IPS DF 6.9 (cell line): ENCODE measurements at places on chromosomes 11 and 22.

DNA sequence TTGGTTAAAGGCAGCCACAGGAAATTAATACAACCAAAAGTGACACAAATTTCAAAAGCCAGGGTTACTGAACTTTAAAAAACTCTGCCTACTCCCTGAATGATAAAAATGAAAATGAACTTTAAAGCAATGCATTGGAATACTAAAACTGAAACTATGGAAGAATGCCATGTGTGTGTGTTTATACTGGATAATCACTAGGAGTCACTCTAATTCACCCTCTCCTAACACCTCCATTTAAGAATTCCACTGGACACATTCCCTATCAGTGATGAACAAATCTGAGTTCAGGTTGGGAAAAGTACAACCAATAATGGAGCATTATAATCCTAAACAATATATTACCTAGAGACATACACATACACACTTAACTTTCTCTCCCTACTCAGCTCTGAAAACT lies 27.5 kb upstream of the PLAAT3 start:
- DNase-seq, result no peak

DNA sequence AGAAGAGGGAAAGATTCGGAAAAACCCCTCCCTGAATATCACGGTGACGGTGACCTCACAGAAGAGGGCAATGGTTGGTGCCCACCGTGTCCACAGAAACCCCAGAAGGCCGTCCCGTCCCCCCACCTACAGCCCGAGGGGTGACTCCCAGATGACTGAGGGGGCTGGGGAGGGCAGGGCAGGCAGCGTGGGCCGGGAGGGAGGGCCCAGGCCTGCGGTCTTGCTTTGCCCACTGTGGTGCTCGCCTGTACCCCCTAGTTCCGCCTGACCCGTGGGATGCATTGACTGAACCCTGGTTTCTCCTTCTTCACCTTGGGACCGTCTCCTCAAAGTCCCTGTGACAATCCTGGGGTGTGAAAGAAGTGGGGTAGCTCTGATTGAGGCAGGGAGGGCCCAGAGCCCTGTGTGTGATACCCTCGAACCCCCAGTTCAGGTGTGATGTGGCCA lies 526.7 kb downstream of the BRD1 start:
- no peak for DNase-seq

DNA sequence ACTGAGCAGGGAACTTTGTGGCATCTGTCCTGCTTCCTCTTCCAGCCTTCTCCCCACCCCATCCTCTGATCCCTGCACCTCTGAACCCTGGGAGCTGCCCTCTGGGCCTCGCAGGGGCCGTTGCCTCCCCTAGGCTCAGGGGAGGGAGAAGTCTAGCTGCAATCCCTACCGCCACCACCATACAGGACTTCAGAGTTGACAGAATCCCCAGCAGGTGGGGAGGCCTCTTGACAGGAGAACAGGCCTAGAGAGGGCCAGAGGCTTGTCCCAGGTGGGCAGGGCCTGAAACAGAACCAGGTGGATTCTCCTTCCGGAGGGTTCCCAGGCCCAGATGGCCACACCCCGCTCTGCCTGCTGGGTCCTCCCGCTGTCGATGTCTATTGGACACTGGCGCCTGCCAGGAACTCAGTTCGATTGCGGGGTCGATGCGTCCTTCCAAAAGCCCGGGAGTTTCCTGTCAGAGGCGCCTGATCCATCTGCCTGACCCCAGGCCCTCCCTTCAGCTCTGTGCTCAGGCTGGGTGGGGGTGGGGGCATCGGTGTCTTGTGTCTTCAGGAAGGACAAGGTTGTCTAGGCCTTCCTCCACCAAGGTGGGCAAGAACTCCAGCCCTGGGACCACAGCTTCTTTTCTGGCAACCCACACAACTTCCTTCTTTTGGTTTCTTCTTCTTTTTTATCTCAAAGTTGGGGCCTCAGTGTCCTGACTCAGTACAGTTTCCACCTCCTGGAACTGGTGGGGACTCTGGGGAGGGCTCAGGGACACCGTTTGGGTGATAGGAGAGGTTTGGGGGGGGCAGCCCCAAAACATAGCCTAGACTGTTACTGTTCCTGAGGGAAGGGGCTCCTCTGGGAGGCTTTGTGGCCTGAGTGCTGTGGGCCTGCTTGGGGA lies 6.4 kb downstream of the STARD10 start:
- peak; percentile 57 for DNase-seq

- DNase-seq, result no peak
These were observed 58.0 kb upstream of the UBASH3B start for GRCh38 chr11:122597511-122597910.

GRCh38 chr11:41201156-41201555 lies 258.3 kb downstream of the LRRC4C start:
- peak; percentile 41 for DNase-seq

- DNase-seq, result no peak
These were observed 96.9 kb downstream of the SBF2 start for GRCh38 chr11:10197091-10197490.

- no peak for DNase-seq
These were observed 68.3 kb downstream of the IGLL1 start for GRCh38 chr22:23511627-23512347.

- DNase-seq, result no peak
These were observed 67.6 kb downstream of the CD44 start for GRCh38 chr11:35206616-35207015.

- no peak for DNase-seq
These were observed 573.9 kb upstream of the CADM1 start for GRCh38 chr11:116078101-116078591.

DNA sequence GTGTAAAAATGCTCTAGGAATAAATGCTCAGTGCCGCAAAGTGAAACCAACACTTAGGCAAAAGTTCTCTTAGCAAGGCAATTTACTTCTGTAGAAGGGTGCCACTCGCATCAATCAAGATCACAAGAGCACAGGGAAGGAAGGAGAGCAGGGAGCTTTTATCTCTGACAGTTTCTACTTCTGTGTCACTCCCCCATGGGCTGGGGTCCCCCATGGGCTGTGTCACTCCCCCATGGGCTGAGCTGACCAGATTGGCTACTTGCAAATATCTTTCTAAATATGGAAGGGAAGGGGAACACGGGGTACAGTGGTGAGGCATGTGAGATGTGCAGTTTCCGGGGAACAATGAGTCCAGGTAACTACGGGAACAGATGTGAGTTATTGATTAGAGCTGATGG lies 397 bp downstream of the OR52N2 start:
- no peak for DNase-seq
